CD4-positive, alpha-beta T cell treated with Interleukin-6 at 100 ng/mL for 8 hours (primary cell): ENCODE measurements at places on chromosomes 4 and X.

DNA sequence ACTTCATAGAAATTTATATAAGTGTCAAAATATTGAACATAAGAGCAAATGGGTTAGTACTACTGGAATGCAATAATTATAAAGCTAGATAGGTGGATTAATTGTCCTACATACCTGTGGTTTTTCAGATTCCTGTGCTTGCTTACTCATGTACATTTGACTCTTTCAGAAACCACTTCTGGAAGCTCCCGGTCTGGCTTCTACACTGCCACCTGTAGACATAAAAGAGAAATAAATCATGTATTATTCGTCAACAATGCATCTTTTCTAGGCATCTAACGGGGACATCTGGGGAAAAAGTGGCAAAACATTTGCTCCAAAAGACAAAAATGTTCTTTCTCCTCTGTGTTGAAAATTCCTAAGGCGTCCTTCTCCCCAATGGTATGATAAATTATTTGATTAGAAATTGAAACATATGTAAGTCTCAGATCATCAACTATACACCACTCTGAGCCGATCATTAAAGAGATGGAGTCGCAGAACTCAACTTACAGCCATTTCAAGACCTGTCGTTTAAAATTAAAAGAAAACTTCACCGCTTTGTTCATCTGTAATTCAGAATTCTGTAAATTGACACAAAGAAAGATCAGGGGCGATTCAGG is 648.7 kb upstream of the DIPK2B start:
- DNase-seq, result peak; percentile 31

- no peak for DNase-seq
These were observed 16.4 kb upstream of the HSFX1 start for GRCh38 chrX:149757206-149758067.

GRCh38 chr4:41360214-41360920 is 103.6 kb downstream of the UCHL1 start:
- no peak for DNase-seq

DNA sequence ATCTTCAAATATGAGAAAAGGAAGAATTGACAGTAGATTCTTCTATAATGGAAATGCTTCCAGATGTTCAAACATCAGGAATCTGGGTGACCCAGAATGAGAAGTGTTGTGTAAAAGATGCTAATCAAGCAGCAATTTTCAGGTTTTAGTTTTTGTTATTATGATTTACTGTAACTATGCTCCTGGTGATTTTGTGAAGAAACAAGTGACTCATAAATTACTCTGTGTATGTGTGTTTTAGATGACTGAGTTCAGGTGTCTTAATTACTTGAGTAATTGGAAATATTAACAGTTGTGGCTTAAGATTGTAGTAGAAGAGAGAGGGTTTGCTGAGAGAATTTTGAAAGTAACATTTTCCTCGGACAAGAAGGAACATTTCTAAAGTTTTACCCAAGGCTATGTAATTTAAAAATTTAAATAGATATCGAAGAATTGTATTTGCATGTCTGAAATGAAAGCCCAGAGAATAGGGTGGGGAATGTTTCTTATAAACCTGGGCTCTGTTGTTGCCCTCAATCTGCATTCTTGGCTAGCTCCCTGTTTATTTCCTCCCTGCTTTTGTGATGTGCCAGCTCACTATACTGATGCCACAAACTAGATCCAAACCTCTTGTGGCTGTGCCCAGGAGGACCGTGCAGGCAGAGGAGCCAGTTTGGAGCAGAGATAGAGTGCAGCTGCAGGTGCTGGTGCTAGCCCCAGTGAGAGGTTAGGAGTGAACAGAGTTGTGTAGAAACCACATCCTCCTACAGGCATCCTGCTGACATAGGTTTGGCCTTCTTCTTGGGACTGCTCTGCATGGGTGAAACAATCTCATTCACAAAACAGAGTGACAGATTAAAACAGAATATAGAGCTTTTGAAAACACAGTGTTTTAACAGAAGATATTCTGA is 25.4 kb upstream of the TNIP3 start:
- DNase-seq, result peak; percentile 76

DNA sequence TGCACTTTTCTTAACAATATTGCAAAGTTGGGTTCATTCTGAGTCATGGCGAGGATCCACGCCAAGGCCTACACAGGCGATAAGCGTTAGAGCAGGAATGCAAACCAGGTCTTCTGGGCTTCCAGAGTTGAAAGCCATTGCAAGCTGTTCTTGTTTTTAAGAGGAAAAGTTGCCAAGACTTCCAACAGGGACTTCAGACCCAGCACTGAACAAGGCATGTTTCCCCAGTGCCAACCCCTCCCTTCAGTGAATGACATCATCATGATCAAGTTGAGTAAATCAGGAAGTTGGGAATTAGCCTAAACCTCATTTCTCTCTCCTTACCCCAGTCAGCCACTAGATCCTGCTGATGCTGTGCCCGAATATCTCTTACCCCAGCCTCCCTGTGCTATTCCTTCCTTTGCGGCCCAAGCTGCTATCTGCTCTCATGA is 355.1 kb downstream of the HS3ST1 start:
- no peak for DNase-seq

DNA sequence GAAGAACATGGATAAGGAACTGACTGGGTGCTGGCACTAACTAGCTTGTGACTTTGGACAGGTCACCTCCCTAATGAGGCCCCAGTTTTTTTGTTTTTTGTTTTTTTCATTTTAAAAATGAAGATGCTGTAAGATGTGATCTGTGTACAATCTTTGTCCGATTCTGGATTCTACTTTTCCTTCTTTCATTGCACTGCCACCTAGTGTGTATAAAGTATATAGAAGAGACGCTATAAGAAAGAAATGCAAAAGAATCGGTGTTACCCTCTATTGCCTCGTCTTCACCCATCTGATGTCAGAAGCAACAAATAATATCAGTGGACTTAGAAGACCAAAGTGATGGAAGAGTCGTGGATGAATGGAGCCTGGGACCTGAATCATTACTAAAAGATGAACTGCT is 58.6 kb upstream of the P2RY10 start:
- peak; percentile 5 for DNase-seq

DNA sequence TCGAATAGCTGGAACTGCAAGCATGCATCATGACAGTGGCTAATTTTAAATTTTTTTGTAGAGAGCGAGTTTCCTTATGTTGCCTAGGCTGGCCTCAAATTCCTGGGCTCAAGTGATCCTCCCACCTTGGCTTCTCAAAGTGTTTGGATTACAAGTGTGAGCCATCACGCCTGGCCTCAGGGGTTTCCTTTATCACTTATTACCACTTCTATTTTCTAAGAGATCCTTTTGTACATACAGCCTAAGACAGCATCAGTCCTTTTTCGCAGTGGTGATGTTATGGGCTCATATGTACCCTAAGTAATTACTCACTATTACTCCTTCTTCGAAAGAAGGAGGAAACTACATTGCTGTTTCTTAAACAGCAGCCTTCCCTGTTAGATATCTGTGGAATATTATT is 54.1 kb upstream of the CDKN2AIP start:
- DNase-seq, result no peak

DNA sequence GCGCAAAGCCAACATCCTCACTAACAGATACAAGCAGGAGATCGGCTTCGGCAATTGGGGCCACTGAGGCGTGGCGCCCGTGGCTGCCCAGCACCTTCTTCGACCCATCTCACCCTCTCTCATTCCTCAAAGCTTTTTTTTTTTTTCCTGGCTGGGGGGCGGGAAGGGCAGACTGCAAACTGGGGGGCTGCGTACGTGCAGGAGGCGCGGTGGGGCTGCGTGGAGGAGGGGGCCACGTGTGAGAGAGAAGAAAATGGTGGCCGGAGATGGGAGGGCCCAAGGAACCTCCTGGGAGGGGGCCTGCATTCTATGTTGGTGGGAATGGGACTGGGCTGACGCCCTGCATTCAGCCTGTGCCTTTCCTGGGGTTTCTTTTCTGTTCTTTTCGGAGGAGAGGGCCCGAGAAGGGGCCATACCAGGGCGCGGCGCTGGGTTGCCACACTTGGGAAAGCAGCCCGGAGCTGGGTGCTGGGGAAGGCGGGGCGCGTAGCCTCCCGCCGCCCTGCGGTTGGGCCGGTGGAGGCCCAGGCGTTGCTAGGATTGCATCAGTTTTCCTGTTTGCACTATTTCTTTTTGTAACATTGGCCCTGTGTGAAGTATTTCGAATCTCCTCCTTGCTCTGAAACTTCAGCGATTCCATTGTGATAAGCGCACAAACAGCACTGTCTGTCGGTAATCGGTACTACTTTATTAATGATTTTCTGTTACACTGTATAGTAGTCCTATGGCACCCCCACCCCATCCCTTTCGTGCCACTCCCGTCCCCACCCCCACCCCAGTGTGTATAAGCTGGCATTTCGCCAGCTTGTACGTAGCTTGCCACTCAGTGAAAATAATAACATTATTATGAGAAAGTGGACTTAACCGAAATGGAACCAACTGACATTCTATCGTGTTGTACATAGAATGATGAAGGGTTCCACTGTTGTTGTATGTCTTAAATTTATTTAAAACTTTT is 4.5 kb downstream of the MID1IP1 start:
- peak; percentile 65 for DNase-seq

DNA sequence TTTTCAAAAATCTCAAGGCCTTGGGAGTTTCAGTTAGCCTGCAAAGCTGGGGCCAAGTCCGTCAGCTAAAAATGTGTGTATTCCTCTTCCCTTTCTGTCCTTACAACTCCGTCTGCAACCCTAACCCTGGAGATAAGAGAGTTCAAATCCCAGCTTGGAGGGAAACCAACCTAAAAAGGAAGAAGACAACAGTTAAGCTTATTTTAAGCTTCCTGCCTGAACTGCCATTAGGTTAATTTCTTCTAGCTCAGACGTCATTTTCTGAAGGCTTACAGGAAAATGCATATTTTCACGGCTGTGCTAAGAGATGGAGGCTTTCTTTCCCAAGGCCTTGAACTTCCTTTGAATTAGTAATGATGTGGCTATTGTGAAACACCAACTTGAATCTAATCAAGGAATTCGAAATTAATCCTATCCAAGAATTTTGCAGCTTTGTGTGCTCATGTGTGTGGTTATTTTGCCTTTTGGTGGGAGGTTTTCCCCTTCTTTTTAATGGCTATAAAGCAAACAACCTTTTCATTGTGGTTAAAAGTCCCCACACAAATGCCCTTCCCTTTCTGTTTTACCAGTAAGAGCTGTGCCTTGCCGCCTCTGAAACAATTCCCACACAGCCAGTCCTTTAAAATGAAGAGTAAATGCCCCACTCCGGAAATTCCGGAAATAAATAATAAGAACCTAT is 103.5 kb downstream of the IRF2 start:
- DNase-seq, result no peak

- DNase-seq, result no peak
These were observed 50.9 kb downstream of the PRKG2 start for GRCh38 chr4:81164126-81164525.

- DNase-seq, result no peak
These were observed 16.8 kb upstream of the TMEM131L start for GRCh38 chr4:153449338-153449737.

DNA sequence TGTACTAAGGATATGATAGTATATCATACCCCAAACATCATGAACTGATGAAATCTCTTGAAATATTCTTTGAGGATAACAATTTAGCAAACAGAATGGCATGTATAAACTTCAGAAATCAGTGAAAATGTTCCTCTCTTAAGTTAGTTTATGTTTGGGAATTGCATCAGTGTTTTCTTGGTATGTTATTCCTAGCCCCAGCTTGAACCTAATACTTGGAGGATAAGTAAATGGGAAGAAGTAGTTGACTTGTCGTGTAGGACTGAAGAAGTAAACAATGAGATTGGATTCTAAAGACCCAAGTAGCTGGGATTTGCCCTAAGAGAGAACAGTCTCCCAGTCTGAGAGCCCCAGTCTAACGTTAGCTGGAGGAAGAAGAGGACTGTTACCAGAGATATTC is 355.7 kb downstream of the GALNTL6 start:
- no peak for DNase-seq

- DNase-seq, result no peak
These were observed 61.6 kb upstream of the GPM6A start for GRCh38 chr4:175873707-175874106.

DNA sequence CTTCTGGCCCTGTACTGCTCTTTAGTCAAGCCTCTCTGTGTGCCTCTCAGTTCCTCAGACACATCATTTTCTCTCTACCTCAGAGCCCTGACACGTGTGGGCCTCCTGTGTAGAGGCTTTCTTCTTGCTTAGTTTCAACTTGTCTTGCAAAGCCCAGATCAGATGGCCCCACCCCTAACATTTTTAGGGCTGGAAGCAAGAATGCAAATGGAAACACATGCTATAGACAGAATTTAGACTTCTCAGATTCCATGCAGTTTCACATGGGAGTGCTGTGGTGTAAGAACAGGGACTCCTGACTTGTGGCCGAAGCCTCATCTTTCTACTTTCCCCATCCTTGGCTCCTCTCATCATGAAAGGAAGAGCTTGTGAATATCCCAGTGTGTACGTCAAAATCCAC is 350.7 kb downstream of the DCHS2 start:
- no peak for DNase-seq

- DNase-seq, result peak; percentile 3
These were observed 57.3 kb upstream of the TCEAL2 start for GRCh38 chrX:102067966-102068723.

DNA sequence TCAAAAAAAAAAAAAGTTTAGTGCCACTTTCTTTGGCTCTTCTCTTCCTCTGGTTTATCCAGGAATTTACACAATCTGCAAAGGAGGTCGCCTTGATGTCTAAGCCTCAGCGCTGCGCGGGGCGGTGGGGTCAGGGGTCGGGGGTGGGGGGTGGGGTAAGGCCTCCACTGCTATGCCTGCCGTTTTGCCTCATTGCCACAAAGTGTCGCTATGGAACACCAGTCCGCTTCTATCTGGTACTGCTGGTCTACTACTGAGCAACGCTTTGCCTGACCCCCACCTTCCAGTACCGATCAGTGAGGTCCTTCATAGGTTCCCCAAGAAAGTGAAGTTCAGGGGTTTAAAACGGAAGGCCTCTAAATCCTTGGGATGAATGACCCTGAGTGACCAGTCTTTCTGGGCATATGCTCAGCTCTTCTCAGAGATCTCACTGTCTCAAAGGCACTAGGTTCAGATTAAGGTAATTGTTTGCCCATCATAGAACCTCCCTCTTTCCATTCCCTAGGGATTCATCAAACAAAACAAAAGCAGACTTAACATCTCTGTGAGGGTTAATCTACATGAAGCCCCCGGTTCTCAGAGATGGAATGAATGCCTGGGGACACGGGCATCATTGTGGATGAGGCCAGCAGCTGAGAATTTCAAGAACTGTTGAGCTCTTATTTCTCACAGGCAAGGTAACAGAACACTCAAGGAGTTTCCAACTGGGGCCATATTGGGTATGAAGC is 16.9 kb upstream of the TSR2 start:
- DNase-seq, result no peak

DNA sequence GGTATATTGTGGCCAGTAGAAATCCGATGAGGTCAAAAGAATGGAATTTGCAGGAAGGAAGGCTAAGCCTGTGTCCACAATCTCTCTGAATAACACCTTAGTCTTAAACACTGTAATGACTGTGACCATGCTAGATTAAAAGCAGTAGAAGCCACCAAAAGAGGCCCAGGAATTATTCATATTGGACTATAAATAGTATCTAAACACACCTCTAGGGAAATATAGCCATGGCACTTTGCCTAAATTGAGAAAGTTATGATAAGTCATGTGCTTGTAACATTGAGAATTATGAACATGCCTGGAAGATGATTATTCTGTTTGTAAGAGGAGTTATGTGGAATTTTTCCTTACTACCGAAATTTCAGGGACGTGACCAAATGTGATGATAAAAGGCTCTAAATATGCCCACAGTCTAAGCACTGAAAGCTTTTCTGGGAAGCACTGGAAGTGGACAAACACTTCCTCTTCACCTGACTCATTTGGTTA is 298.5 kb downstream of the KCTD8 start:
- DNase-seq, result no peak

GRCh38 chr4:182216005-182216404 is 27.2 kb upstream of the TENM3 start:
- no peak for DNase-seq
